GM20000 (cell line): ENCODE measurements at places on chromosomes 2 and 18.

GRCh38 chr2:54660752-54661151 lies 62.7 kb upstream of the EML6 start:
- no peak for DNase-seq

DNA sequence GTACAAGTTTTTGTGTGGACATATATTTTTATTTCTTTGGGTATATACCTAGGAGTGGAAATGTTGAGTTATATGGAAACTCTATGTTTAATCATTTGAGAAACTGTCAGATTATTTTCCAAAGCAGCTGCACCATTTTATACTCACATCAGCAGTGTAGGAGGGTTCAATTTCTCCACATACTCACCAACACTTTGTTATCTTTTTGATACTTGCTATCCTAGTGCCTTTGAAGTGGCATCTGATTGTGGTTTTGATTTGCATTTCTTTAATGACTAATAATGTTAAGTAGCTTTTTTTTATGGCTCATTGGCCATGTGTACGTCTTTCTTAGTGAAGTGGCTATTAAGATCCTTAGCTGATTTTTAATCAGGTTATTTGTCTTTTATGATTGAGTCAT lies 64.7 kb upstream of the SLC8A1 start:
- no peak for DNase-seq

GRCh38 chr2:100803334-100803733 lies 16.6 kb upstream of the NPAS2 start:
- DNase-seq, result no peak

DNA sequence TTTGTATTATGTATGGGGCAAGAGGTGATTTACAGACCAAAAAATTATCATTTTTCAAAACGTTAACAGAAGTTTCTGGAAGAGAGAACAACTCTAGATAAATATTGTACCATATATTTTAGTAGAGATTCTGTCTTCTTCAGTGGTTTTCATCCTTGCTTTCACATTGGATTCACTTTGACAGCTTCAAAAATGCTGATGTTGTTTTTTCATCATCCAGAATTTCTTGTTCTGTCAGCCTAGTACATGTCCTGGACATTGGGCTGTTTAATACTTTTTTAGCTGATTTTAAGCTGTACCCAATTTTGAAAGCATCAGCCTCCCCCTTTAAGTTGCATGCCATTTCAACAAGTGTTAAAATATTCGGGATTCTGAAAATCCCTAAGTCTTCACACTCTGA lies 711.3 kb upstream of the LRATD1 start:
- no peak for DNase-seq

DNA sequence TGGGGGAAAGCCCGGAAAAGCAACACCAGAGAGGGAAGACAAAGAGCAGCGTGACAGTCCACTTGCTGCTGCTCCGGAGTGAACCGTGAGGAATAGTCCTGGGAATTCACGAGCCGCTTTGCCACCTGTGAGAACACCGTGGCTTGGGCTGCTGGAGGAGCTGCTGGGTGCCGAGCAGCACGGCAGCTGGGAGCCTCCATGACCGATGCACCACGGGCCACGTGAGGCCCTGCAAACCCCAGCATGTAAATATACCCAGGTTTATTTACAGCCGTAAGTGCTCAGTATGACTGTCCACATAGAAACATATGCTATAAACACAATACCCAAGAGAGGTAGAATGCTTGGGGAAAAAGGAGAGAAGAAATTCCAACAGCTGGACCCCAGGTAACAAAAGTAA lies 65.1 kb downstream of the SMIM21 start:
- no peak for DNase-seq

DNA sequence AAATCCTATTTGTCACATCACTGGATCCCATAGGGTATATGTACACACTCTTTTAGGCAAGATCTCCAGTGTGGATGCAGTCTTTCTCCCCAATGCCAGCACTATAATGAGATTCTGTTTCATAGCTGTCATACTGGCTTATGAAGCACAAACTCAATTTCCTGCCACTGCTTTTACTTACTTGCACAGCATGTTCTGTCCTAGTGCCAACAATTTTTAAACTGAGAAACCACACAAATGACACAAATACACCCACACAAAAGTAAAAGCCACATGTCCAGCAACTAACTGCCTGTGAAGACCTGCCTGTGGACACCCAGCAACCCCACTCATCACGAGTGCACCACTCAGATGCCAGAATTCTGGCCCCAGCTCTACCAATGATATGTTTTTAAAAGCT lies 29.6 kb upstream of the RNU4ATAC start:
- peak; percentile 30 for DNase-seq

GRCh38 chr2:125004106-125004800 lies 979.2 kb downstream of the CNTNAP5 start:
- no peak for DNase-seq

- DNase-seq, result no peak
These were observed 17.0 kb downstream of the SP3 start for GRCh38 chr2:173948198-173948597.

- no peak for DNase-seq
These were observed 38.0 kb downstream of the MFSD6 start for GRCh38 chr2:190446193-190446592.

DNA sequence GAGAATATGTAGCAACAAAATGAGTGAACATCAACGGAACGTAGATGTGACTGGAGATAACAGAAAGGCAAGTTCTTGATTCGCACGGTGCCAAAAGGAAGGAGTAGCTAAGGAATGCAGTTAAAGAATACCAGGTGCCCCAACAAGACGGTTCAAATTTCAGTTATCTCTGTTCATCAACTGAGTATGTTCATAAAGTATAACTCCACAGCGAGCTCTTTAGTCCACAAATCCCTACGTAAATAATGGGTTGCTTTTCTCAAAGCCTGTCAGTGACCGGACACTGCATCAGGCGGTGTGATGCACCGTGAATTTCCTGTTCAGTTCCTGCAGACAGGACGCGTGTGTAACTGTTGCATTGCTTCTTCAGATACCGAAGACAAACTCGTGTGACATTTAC lies 91.8 kb downstream of the NOL10 start:
- DNase-seq, result no peak

- DNase-seq, result peak; percentile 88
These were observed at the start of gene TP53I3 for GRCh38 chr2:24084386-24085199. TSS of gene TP53I3 (minus strand) at chr2:24084834. CDS start at chr2:24084326, 508 bp downstream.

GRCh38 chr18:24136967-24137373 lies 1.9 kb upstream of the CABYR start:
- no peak for DNase-seq

DNA sequence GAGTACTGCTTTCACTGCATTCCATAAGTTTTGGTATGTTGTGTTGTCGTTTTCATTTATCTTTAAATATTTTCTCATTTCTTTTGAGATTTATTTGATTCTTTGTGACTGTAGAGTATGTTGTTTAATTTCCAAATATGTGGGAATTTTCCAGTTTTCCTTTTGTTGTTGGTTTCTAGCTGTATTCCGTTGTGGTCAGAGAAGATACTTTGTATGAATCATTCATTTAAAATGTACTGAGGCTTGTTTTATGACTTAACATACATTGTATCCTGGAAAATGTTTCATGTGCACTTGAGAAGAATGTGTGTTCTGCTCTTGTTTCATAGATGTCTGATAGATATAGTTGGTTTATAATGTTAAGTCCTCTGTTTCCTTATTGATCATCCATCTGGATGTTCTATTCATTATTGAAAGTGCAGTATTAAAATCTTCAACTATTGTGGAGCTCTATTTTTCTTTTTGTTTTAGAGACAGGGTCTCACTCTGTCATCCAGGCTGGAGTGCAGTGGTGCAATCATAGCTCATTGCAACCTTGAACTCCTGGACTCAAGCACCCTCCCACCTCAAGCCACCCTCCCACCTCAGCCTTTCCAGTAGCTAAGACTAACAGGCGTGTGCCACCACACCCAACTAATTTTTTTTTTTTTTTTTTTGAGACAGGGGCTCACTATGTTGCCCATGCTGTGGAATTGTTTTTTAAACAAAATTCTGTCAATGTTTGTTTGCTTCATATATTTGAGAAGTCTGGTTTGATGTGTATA lies 96.8 kb downstream of the TAF4B start:
- DNase-seq, result no peak

DNA sequence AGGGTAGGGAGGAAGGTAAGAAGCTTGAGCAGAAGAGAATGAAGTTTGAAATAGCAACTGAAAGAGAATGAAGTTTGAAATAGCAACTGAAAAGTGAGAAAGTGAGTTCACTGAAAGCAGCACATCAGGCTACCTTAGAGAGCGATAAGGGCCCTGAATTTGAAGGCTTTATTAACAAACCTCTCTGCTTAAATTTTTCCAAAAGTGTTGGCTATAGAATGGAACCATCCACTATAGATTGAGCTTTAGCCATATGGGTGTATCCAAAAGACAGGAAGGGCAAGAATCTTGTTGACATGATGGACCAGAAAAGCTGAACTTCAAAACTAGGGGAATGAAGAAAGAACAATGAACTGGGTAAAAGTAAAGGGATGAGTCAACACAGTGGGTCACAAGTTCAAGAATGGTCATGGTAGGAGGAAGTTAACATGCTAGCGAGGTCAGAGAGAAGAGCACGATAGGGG lies 122.5 kb downstream of the ASXL3 start:
- peak; percentile 41 for DNase-seq

DNA sequence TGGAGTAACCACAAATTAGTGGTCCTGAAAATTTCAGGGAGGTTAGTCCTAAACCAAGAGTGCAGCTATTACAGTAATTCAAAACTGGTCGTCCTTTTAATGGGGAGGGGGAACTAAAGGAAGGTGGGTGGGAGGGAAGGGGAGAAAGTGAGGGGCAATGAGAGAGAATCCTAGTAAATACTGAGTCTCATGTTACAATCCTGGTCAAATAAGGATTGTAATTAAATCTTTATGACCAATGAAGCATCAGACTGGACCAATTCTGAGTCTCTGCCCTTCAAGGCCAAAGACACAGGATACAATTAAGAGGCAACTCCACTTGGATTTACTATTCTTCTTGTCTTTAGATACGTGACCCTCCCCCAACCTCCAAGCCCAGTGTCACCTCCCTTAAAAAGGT lies 262.9 kb downstream of the BCL11A start:
- no peak for DNase-seq

GRCh38 chr18:23526501-23527063 lies 23.3 kb downstream of the RMC1 start:
- no peak for DNase-seq

DNA sequence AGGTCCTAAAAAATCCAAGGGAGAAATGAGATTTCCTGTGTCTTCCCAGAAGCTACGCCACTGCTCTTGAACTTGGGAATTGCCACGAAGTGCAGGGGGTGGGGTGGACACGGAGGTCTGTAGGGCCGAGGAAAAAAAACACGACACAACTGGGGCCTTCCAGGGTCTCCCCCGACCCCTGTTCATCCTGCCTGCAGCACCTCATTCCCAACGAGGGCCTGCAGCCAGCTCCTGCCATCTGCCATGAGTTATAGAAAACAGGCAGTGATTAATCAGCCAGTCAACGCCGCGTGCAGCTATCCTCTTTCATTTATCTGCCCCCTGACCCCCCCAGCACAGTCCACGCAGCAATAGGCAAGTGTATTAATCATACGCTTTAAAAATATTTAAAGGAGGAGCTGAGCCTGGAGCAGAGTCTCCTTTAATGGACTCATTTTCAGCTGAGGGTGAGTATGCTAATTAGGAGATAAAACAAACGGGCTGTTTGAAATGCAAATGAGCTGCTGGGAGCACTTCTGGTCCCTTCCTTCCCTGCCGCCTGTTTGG lies 209.9 kb downstream of the TFCP2L1 start:
- no peak for DNase-seq

DNA sequence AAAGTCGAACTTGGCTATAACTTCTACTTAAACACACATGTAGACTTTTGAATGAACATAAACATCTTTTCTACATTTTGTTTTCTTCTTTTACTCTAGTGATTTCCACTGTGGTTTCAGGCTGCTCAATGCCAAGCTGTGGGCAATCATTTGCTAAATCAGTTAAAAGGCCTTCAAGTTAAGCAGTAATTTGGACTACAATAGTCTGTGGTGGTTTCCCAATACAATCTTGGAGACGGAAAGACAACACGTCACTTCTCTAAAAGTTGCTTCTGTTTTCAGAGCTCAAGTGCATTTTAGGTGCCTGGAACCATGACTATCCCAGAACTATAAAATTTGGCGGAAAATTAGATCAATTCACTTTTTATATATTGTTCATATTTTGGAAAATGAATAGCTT lies 69.4 kb downstream of the TXNL1 start:
- DNase-seq, result no peak

DNA sequence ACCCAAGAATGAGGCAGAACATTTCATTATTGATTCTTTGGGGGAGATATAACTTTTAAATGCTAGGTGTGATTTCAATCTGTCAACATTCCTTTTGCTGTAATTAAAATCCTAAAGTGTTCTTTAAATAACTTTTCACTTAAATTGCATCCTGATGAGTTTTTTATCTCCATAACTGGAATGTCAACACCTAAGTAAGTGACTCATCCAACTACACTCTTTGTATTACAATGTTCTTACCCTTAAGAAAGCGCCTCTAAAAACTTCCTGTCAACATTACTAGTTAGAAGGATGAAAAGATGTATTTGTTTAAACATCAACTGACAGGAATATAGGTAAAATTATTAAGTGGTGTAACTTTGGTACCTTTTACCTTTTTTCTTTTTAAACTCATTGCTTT lies 1657.0 kb downstream of the LRP1B start:
- no peak for DNase-seq

DNA sequence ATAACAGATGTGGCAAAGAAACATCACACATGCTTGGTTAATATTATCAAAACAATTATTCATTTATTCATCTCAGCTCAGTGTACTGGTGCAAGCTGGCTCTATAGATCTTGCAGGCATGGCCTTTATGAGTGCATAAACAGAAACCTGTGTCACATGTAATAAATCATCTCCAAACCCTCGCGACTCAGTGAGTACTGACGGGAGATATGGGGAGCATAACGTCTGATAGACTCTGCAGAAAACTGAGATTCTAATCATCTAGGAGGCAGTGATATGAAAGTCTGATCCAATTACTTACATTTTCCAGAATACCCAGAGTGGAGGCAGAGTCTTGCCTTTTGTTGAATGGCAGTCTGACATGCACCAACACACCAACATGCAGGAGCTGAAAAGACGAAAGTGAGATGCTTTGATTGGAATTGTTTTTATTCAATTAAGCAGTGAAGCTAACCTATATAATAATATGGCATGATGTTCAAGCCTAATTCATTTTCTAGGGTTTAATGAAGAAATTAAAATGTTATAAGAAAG lies 416.8 kb downstream of the RNF144A start:
- no peak for DNase-seq

DNA sequence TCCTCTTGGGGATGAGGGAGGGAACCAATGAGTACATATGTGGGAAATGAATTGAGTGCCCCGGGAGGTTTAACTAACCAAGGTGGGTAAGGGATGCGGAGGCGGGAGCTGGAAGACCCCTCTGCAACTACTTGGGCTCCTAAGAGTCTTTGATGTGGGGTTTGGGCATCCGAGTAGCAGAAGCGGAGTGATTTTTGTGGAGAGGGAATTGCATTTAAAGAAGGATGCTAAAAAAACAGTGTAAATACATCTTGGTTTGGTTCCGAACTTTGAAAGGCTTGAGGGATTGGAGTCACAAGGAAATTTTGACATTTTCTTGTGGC lies 215.7 kb downstream of the MCFD2 start:
- DNase-seq, result no peak
